ENCODE measurements at places on chromosomes 13 and 19.

DNA sequence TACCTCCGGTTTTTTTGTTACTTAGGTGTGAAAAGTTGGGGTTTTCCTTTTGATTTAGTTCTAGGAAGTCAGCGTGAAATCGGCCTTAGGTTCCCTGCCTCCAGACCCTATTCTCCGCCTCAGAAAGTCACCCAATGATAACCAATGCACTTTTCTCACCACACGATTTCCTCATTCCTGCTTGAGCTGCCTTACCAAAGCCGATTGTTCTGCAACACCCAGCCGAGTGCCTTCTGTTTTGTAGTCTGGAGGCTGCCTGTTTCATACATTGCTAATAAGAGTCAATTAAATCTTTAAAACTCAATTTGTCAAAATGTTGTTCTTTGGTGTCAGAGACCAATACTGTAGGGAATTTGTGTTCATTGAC is 39.7 kb downstream of the GJA3 start:
- DNase-seq, result no peak

DNA sequence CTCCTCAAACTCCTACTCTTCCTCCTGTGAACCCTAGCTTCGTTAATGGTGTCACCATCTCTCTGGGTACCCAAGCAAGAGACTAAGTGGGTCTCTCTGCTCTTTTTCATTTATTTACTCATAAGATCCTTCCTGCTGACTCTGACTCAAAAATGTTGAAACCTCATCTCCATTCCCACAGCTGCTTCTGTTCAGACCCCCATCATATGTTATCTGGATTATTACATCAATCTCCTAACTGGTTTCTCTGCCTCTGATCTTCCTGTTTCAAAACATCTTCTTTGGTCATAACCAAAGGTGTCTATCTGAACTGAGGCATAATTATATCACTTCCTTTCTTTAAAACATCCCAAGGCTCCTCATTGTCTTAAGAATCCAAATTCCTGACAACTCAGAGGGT is 2.0 kb upstream of the MEDAG start:
- no peak for DNase-seq

- no peak for DNase-seq
Measured at GRCh38 chr13:43206838-43207237, 183.5 kb downstream of the DNAJC15 start.

GRCh38 chr19:32757189-32757588 is 37.6 kb downstream of the TDRD12 start:
- DNase-seq, result no peak

DNA sequence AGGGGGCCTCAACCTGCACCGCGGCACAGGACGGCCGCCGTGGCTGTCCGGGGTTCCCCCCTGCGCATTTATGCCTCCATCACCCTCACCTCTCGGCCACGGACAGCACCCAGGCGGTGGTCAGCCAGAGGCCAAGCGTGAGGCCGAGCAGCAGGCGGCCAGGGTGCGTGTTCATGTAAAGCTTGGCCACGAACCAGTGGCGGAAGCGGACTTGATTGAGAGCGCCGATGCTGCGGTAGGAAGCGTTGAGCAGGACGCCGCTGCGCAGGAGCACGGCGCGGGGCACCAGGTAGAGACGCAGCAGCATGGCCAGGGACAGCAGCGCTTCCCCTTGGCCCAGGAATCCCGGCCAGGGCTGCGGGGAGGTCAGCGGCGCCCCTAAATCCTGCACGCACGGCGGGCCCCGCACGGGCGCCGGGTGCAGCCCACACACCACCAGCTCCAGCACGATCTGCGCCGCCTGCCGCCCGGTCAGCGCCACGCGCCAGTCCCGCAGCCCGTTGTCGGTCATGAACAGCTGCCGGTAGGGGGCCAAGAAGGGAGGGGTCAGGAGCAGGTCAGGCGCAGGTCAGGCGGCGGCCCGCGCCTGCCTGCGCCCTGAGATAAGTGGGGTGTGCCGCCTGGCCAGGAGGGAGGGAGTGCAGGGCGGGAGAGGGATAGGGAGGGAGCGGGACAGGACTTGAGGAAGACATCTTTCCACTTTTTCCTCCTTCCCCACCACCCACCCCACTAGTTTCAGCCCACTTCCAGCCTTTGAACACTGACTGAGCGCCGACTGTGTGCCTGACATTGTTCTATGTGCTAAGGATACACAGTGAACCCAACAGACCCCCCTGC is 6.5 kb downstream of the KCNN4 start:
- no peak for DNase-seq

DNA sequence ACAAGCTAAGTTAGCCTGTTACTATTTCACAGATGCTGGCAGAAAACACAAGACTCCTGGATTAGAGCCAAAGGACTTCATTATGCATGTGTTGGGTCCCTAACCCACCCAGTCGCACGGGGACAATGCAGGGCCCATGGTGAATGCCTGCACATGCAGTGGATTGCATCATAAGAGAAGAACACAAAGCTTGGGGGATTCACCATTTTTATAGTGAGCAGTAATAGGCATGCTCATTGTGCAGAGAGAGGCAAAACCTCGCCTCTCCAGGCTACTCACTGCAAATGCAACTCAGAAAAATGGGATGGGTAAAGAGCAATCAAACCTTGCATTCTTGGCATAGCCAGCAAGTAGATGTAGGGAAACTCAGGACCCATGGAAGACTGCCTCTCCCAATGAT is 115.8 kb downstream of the DIAPH3 start:
- no peak for DNase-seq

GRCh38 chr13:26867451-26868091 is 107.0 kb upstream of the GPR12 start:
- DNase-seq, result no peak

DNA sequence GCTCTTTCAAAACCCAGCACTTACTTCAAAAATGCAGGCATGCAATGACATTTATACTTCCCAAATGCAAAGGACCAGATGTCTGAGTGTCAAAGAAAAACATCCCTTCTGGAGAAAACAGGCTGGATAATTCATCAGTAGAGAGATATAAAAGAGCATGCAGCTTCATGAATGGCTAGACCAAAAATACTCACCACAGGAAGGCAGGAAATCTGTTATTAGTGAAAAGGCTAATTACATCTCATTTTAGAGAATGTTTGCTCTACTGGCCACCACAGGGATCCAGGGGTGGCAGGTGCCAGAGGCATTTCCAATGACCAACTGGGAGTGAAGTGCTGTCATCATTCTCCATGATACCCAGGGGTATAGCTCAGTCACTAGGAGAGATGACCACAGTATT is 106.5 kb downstream of the LHFPL6 start:
- DNase-seq, result no peak

DNA sequence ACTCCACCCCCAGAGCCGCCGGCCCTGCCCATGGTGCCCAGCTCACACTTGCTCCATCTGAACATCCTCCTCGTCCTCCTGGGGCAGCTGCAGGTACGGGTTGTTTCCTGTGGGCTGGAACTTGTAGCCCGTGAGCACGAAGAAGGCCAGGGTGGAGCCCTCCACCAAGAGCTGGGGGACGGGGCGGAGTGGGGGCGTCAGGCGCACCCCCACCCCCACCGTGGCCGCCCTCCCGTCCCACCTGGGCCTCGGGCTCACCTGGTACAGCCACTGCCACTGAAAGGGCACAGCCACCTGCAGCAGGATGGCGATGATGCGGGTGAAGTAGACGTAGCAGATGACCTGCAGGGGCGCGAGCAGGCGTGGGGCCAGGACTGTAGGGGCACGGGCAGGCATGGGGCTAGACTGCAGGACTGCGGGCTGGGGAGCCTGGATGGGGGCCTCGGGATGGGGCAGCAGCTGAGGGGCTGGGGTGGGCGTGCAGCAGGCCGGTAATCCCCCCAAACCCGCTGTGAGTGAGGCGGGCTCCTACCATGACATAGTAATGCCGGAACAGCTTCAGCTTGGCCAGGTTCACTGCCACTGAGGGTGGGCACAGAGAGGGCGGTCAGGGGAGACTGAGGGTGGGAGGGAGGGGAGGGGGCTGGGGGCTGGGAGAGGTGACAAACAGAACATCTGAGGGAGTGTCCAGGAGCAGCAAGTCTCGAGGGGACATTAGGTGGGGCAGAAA is 6.3 kb downstream of the GPR108 start:
- DNase-seq, result no peak

Measured in mesenteric fat pad (tissue), 1 donor.